ENCODE measurements at places on chromosomes 16 and 17.

DNA sequence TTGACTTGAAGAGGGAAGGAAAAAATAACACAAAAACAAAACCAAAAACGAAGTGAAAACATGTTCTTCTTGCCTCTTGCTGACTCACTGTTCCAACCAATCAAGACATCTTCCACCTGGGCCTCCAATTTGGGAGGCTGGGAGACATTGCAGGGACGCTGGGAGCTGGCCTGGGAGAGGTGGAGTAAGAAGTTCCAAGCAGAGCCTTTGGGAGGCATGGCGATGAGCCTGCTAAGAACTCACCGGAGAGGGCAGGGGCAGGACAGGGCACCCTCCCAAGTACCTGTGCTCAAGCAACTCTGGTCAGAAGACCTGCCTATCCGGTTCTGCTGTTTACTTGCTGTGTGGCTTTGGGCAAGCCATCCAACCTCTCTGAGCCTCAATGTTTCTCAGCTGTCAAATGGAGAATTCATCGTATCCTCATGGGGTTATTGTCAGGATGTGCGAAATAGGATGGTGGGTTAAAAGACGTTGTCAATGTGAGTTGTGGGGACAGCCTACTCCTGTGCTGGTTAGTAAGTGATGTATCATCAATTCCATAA is 856 bp upstream of the GLP2R start:
- no peak for DNase-seq

GRCh38 chr16:89111263-89111662 is 17.6 kb downstream of the ACSF3 start:
- no peak for DNase-seq

DNA sequence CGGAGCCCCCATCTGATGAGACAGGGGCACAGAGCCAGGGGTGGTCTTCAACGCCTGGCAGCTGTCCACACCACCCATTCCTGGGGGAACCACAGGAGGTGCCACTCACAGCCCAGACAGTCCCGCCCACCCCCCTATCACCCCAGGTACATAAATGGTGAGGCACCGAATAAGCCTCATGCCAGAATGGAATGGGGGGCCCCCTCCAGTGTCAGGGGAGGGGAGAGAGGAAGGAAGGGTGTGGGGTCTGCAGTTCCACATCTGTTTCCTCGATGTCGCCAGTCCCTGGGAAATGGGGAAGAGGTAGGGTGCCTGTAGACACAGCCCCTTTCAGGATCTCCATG is 1.7 kb downstream of the TMC6 start:
- no peak for DNase-seq

DNA sequence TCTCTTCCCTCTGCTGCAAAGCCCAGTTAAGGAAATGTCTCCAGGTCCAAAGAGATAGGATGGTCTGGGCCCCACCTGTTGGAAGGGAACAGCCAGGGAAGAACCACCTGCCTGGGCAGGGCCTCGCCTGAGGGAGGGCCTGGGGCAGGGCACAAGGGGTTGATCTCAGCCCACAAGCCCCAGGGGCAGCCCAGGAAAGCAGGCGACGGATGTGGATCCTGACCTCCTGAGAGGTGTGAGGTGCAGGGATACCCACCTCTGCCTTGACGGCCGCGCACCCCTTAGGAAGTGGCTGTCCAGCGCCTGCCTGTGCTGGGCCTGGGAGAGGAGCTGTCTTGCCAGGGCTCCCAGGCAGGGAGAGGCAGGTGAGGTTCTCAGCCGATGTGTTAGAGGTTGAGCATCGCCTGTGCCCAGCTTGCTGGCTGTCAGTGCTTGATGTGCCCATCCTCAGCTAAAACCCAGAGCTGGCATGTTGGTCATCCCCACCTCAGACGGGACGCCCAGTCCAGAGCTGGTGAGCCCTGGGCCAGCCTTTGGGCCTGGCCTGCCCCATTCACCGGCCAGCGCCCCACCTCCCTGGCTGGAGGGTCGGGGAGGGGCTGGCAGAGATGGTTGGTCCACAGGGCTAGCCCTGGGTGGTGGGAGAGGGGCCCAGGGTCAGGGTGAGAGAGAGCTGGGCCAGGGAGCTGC is 434 bp downstream of the CEMP1 start:
- no peak for DNase-seq

- no peak for DNase-seq
Observed at GRCh38 chr16:50737420-50737959, 4.4 kb upstream of the CYLD start.

DNA sequence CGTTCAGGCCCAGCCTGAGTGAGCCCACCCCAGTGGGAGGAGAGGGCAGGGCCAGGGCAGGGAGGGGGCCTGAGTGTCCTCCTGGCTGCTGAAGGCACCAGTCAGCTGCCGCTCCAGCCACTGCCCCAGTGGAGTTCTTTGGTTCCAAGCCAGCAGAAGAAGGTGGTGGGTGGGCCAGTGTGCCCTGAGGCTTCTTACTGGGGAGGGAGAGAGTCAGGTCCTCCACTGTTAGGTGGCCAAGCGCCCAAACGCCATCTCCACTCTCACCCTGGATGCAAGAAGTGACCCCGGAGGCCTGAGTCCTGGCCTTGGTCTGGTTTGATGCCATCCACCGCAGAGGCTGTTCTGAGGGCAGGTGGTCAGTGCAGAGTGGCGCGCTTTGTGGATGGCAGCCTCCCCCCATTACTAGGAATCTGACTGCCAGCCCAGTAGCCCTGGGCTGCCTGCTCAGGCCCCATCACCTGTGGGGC is 2.2 kb downstream of the RNF213 start:
- DNase-seq, result no peak
